Cortex of kidney (tissue), 1 donor: ENCODE measurements at places on chromosomes 1 and 21.

DNA sequence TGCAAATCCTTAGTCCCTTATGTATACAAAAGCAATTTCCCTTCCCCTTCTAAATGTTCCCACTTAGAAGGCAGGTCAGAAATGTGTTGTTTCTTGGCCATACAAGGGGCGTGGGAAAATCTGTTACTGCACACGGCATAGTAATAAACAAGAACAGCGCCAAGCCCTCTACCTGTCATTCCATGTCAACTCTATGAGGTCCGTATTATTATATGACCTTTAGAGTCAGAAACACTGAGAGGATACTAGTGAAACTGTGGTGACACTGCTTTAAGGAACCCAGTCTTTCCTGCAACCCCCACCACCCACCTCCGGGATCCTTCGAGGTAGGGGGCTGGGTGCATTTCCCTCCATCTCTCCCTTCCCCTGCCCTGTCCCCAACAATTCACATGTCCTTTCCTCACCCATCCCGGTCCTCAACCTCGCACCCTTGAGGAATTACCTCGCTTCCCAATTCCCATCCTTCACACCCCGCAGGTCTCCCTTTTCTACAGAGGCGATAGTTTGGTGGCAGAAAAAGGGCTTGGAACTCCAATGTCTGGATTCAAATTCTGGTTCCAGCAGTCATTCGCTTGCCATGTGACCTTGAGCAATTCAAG is 647 bp downstream of the SDHB start:
- no peak for DNase-seq

DNA sequence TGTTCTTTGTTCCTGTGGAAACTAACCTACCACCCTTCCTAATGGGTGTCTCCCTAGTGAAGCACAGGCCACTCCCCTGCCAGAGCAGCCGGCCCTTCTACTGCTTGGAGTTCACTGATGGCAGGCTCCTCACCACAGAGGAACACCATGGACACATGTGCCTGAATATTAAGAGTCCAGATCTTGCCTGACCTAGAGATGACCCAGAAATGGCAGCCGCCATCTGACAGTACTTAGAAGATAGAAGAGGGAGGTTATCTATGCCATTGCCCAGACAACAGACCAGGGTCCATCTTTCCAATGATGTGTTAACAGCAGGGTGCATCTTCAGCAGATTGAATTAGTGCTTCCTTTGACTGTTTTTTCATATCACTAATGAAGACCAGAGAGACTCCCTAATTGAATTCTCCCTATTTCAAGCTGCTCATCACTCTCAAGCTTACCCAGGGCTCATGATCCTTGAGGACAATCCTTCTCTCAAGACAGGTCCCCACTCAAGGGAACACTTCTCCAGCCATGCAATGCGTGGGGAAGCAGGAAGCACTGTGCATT is 59.8 kb downstream of the PLEKHA6 start:
- DNase-seq, result no peak

GRCh38 chr1:89563957-89564604 is 39.5 kb downstream of the LRRC8B start:
- DNase-seq, result no peak

GRCh38 chr1:50968821-50969610 is 1.0 kb upstream of the CDKN2C start:
- no peak for DNase-seq

- DNase-seq, result no peak
Observed at GRCh38 chr1:26289158-26290059, 9.5 kb downstream of the SH3BGRL3 start.

GRCh38 chr1:15153842-15154479 is 414 bp downstream of the TMEM51 start:
- no peak for DNase-seq

DNA sequence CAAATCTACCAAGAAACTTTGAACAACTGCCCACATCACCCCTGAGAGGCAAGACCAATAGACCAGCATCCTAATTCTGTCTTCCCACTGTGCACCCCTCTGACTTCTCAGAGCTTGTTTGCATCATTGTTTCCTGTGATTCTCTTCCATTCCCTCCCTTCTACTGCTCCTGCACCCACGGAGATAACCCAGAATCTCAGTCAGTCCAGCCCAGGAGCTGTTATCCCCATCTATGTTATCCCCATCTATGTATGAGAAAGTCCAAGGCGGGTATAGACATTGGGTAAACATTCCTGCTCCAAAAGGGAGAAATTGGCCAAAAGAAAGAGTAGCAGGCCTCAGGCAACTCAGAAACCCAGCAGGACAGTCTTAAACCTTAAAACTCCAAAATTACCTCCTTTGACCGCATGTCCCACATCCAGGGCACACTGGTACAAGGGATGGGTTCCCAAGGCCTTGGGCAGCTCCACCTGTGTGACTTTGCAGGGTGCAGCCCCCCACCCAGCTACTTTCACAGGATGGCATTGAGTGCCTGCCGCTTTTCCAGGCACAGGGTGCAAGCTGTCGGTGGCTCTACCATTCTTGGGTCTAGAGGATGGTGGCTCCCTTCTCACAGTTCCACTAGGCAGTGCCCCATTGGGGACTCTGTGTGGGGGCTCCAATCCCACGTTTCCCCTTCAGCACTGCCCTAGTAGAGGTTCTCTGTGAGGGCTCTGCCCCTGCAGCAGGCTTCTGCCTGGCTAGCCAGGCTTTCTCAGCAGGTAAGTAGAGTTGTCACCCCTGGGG is 414.8 kb downstream of the NPHP4 start:
- DNase-seq, result no peak

GRCh38 chr1:28273216-28273860 is 14.0 kb downstream of the SESN2 start:
- no peak for DNase-seq

GRCh38 chr1:8943498-8944405 is 1.9 kb upstream of the CA6 start:
- no peak for DNase-seq

DNA sequence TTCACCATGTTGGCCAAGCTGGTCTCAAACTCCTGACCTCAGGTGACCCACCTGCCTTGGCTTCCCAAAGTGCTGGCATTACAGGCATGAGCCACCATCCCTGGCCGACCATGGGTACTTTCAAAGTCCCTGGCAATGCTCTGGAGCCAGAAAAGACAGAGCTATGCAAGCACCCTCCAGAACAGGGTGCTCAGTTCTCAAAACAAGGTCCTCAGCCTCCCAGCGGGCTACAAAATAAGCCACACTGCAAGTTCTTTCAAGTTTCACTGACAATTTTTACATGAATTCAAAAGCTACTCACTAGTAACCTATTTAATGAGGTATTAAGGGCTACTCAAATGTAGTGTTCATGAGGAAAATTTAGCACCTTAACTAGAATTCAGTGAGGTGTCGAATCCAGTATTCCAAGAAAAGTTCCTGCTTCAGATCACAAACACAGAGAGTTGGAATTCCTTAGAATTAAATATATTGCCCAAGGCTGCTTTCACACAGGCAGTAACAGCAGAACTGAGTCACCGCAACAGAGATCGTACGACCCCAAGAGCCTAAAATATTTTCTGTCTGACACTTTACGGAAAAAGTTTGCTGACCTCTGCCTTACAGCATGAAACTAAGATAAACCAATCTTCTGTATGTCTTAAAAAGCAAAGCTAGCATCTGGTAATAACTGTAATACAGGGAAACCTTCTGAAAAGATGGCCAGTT is 60.7 kb downstream of the HSF2BP start:
- no peak for DNase-seq

GRCh38 chr1:44617703-44618029 is 56.6 kb downstream of the TMEM53 start:
- DNase-seq, result no peak

DNA sequence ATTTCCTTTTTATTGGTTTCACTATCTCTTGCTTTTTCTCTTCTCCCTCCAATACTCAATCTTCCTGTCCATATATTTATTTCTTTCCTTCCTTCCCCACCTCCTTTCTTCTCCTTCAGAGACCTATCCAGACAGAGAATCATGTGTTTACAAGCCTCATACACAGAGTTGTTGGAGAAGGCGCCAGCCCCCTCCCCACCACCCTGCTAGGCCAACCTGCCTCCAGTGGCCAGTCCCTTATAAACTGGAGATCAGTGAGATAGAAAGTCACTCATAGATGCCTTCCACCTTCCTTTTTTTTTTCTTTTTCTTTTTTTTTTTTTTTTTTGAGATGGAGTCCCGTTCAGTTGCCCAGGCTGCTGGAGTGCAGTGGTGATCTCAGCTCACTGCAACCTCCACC is 53.3 kb downstream of the CD247 start:
- no peak for DNase-seq

GRCh38 chr1:16235944-16236510 is 956 bp downstream of the CPLANE2 start:
- DNase-seq, result no peak

DNA sequence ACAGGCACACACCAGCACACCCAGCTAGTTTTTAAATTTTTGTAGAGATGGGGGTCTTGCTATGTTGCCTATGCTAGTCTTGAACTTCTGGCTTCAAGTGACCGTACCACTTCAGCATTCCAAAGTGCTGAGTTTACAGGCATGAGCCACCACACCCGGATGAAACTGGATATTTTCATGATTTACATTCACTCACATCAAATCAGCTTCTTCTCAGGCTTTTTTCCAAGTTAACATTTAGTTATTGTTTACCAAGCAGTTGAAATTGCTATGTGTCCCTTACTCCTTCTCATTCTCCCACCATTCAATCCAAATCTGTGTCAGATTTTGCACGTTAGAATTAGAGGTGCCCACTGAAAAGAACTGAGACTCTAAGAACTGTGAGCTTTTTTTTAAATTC is 18.4 kb downstream of the RIT1 start:
- no peak for DNase-seq

- DNase-seq, result no peak
Observed at GRCh38 chr1:109247401-109248365, 1.7 kb upstream of the CELSR2 start.

DNA sequence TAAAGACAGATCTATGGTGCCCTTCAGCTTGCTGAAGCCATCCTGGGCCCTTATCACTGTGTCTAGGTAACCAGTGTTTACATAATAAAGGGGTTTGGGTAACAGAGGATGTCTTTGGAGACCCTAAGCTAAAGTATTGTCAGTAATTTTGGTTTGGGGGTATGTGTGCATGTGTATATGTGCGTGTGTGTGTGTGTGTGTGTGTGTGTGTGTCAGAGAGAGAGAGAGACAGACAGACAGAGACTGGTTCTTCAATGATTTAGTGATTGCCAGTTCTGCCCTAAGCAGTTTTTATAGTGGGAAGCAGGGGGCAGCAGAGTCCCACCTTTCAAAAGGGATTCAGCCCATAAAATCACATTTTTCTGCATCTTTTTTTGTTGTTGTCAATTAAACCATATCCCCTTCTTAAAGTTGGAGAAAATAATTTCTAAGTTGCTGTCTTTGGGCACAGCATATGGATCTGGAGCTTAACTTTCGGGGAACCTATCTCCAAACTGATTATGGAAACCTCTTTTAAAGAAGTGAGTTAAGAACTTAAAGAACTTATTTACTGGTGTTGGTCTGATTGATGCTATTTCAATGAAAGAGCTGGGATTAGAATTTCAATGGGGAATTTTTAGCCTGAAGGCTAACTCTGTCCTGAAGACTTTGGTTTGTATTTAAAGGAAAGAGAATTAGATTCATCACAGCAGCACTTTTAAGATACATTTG is 51.1 kb downstream of the ZNF326 start:
- no peak for DNase-seq

GRCh38 chr1:58773406-58773840 is 10.4 kb downstream of the JUN start:
- DNase-seq, result no peak

DNA sequence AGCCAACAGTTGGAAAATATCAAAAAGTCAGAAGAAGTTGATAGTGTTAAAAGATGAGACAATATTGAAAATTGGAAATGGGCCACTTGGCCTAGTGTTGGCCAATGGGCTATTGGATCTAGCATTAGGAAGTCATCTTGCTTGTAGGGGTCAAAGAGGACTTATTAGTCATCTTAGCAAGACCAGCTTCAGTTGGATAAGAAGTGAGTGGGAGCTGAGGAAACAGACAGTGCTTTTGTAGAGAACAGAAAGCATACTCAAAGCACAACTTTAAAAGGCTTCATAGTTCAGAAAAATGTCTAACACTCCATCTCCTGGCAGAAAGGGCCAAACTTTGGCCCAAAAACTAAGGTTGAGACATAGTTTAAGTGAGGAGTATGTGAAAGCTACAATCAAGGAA is 139.9 kb upstream of the PKN2 start:
- DNase-seq, result no peak

DNA sequence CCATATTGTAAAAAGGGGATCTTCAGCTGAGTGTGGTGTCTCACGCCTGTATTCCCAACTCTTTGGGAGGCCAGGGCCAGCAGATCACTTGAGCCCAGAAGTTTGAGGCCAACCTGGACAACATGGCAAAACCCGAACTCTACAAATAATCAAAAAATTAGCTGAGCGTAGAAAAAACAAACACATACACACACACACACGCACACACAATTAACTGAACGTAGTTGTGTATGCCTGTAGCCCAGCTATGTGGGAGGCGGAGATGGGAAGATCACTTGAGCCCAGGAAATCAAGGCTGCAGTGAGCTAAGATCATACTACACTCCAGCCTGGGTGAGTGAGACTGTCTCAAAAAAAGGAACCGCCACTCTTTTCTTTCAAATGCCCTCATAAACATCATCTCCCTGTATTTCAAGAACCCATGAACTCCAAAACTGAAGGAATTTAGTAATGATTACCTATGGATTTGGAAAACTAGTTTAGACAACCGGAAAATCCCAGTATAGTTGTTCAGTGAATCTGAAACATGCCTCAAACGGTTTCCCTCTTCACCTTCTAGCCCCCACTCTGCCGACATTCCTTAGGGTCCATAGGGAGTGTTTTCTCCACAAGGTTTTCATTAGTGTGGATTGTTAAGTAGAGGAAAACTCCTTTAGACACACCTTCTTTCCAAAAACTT is 4.5 kb downstream of the TXNIP start:
- DNase-seq, result no peak

- no peak for DNase-seq
Observed at GRCh38 chr1:11286735-11287410, 13.9 kb downstream of the UBIAD1 start.

GRCh38 chr1:56057466-56058405 is 521.6 kb downstream of the PLPP3 start:
- DNase-seq, result no peak

DNA sequence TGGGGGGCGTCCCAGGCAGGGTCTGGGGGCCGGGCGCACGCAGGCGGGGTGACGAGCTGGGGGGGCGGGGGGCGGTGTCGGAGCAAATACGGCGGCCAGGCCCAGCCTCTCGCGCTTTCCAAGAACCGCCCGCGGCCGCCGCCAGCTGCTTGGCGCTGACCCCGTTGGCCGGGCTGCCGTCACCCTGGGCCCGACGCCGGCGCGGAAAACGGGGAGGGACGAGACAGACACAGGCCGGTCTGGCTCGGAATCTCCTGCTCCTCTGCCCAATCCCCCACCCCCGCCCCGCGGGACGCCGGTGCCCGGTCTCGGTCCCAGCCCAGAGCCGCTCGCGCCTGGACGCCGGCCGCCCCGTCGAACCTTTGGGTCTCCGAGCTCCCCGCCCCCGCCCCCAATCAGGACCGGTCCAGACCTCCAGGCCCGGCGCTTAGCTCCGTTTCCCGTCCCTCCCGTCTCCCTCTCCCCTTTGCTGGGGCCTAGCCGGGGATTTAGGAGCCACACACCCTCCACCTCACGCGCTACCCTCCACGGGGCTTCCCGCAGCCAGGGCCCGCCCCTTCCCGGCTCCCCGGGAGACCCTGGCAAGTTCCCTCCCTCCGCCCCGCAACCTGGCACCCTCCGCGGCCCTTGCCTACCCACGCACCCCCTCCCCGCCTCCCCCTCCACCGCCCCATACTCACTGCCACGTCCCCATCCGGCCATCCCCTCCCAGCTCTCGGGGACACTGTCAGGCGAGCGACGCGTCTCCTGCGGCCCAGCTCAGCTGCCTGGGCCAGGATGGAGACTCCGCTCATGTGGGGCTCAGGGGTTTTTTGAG is 800 bp upstream of the MMP23B start:
- DNase-seq, result no peak

GRCh38 chr1:164780863-164781262 is 221.9 kb downstream of the PBX1 start:
- DNase-seq, result no peak
